Fibroblast of mammary gland (primary cell): ENCODE measurements at places on chromosomes 2 and 18.

DNA sequence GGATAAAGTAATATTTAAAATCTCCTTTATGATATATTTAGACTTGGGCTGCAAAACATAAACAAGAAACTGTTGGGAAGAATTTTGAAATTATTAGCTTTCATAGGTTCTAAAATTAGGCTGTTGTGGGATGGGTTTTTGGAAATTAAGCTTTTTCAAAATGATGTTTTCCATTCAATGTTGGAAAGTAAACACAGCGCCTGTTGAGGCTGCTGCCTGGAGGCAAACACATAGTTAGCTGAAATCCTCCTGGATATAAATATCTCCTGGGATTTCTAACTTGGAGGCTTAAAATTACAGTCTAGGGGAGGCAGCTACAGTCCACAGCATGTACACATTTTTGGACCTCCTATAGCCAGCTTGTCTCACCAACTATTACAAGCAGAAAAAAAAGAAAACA is 197.3 kb downstream of the DCC start:
- DNase-seq: no peak

GRCh38 chr2:180446492-180446891 is 439.4 kb upstream of the CWC22 start:
- no peak for DNase-seq

- no peak for DNase-seq
These were observed 35.2 kb downstream of the KIF1A start for GRCh38 chr2:240784629-240785423.

DNA sequence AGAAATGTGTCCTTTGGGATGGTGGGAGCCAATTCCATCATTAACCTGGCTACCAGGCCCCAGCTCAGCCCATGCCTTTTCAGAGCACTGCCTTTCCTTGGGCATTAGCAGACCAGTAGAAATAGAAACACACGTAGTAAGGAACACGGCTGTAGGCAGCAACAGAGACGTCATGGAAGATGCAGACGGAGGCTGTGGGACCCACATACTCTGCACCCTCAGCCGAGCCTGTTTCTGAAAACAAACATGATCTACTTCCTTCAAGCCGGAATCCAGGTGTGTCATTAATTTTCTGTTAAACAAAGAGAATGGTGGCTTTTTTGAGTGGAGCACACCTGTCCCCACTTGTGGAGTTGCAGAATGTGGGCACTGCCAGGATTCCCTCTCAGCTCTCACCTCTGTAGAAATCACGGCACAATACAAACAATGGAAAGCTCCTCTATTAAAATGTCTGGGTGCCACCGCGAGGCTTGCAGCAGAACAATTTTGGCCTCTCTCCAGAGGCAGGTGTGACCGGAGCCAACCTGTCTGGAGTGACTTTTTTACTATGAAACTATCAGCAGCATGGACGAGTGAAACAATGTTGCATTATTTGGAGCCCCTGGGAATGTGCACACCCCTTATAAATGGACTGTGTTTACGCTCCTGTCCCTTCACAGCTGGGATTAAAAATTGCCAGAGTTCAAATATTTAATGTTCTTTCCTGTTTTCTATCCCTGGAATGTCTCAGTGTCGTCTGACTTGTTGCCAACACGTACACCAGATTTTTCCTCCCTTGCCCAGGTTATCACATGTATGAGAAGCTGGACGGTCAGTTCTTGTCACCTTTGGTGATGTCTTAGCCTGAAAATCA is 31.7 kb downstream of the SPP2 start:
- no peak for DNase-seq

- no peak for DNase-seq
These were observed 111.9 kb upstream of the LYPD6 start for GRCh38 chr2:149218497-149218896.

- no peak for DNase-seq
These were observed 16.3 kb downstream of the CWC22 start for GRCh38 chr2:179990676-179991317.

- peak; percentile 36 for DNase-seq
These were observed 110.0 kb upstream of the MAP3K20 start for GRCh38 chr2:172965433-172966212.
